T1000 (cell line): ENCODE measurements at places on chromosomes 13 and 19.

DNA sequence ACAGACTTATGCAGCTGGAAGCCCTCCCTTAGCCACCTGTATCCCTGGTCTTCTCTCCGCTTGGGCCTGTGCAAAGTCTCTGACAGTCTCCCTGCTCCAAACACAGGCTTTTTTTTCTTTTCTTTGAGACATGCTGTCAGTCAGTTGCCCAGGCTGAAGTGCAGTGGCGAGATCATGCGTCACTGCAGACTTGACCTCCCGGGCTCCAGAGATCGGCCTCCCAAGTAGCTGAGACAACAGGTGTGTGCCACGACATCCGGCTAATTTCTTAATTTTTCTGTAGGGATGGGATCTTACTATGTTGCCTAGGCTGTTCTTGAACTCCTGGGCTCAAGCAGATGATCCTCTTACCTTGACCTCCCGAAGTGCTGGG, 1.6 kb downstream of the MZF1 start:
- no peak for DNase-seq

DNA sequence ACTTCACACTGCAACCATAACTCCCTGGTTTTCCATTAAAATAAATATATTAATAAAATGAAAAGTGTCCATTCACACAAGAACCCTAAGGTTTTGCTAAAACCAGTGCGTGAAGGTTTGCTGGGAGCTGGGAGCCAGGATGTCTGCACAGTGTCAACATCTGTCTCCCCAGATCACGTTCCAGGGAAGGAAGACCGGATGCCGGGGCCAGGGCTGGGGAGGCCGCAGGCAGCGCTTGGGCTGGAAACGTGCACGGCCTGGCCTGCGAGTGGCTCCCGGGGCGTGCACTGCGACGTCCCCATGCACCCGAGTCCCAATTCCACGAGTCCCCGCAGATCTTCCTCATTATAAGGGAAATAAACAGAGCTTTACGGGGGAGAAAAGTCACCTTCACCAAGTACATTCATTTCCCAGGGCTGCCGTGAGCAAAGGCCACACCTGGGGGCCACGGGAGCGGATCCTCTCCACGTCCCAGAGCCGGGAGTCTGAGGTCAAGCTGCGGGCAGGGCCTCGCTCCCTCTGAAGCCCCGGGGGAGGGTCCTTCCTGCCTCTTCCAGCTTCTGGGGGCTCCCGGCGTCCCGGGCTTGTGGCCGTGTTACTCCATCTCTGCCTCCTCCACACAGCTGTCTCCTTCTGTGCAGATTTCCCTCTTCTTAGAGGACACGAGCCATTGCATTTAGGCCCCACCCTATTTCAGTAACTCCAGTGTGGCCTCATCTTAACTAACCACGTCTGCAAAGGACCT, 12.8 kb downstream of the SHC2 start:
- no peak for DNase-seq

DNA sequence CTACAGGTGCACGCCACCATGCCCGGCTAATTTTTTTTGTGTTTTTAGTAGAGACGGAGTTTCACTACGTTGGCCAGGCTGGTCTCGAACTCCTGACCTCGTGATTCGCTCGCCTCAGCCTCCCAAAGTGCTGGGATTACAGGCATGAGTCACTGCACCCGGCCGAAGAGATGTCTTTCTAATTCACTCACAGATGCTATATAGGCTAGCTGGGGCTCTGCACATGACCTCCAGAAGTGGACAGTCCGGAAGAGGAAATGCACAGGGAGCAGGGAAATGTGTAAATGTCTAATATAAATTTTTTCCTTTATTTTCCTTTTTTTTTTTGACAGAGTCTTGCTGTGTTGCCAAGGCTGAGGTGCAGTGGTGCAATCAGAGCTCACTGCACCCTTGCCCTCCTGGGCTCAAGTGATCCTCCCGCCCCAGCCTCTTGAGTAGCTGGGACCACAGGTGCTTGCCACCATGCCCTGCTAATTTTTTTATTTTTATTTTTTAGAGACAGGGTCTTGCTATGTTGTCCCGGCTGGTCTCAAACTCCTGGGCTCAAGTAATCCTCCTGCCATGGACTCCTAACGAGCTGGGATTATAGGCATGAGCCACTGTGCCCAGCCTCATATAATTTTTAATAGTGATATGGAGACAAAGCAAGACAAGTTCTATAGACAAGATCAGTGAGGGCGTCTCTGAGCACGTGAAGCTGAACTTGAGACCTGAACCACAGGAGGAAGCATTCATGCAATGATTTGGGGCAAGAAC, 8.4 kb downstream of the GIPC1 start:
- DNase-seq = no peak

DNA sequence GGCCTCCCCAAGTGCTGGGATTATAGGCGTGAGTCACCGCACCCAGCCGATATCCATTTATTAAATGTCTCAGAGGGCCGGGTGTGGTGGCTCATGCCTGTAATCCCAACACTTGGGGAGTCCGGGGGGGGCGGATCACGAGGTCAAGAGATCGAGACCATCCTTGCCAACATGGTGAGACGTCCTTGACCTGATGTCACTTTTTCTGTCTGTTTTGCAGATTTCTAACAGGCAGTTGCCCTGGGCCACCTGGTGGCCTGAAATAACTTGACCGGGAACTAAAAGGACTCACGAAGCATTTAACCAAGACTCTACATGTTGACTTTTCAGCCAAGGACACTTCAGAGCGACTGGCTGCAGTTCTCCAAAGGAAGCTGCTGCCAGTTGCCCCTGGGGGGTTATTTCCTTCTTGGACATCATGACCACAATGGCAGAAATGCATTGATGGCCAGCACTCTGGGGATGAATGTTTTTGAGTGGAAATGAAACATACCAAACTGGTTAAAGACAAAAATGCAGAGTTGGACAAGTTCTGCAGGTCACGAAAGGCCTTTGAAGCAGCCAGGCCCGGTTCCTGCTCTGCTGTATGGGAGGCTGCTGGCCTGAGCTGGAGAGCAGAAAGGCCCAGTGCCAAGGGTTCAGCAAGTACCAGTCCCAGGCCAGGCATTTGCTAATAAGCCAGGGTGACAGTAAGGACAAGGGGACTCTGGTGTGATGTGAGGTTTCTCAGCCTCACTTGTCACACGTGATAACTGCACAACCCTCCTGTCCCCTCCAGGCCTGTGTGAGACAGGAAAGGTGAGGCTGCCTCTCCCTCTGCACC, 8.3 kb downstream of the ZNF837 start:
- DNase-seq = no peak

- DNase-seq = no peak
These were observed 120.2 kb downstream of the RXFP2 start for GRCh38 chr13:31859571-31859970.

DNA sequence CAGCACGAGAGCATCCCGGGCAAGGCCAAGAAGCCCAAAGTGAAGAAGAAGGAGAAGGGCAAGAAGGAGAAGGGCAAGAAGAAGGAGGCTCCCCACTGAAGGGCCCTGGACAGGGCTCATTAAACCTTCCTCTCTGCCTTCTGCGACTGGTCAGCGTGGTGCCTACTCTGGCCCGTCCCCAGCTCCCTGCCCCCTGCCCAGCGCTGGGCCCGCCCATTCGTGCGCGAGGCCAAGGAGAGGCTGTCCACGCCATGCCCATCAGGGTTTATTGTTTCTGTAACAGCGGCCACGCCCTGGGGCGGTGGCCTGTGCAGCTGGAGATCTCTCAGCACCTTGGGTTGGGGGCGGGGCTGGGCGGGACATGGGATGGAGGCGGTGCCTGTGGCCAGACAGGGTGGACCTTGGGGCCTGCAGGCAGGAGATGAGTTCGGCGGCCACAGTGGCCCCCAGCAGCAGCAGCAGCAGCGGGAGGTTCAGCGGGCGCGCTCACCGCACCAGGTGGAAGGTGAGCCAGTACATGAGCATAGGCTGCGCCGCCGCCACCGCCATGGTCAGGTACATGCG, 897 bp downstream of the C19orf33 start:
- no peak for DNase-seq

- no peak for DNase-seq
These were observed 90.8 kb downstream of the IPO5 start for GRCh38 chr13:98044301-98044700.

- DNase-seq = no peak
These were observed 22.4 kb downstream of the RFXAP start for GRCh38 chr13:36841391-36841790.

DNA sequence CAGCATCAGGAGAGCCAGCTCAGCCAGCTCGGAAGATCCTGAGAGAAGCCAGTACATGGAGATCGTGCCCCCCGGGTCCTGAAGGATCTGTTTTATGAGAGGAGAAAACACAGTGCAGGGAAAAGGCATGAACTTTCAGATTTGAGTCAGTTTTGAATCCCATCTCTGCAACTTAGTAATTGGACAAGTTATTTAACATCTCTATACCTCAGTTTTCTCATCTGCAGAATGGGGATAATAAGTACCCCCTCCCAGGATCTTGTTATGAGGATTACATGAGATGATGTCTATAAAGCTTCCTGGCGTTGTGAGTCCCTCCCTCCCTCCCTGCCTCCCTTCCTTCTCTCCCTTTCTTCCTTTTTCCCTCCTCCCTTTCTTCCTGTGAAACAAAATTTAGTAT, 40.1 kb upstream of the GTF3A start:
- no peak for DNase-seq

DNA sequence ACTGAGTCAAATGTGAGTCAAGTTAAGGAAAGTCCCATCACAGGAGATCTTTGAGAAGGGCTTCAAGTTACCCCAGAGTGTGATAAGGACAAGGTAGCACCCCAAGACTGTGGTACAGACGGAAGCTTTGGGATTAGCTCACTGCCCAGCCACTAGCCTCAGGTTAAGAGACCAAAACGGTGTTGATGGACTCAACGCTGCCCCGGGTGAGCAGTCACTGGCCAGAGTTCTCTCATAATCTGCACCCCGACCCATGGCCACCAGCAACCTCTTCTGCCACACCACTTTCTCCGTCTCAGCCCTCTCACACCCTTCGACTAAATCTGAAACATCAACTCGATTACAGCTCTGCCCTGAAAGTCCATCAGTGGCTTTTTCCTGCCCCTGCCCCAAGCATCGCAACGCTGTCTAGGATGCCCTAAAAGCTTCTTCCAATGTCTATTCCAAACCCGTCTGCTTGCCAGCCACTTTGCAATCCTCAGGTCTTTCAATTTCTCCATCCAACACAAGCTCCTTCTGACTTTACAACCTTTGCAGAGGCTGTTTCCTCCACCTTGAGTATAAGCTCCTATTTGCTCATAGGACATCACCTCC, 5.6 kb downstream of the HNRNPL start:
- no peak for DNase-seq

- DNase-seq = no peak
These were observed 14.1 kb downstream of the IZUMO4 start for GRCh38 chr19:2110822-2111221.

GRCh38 chr13:50809133-50810090, 34.1 kb downstream of the DLEU7 start:
- no peak for DNase-seq

DNA sequence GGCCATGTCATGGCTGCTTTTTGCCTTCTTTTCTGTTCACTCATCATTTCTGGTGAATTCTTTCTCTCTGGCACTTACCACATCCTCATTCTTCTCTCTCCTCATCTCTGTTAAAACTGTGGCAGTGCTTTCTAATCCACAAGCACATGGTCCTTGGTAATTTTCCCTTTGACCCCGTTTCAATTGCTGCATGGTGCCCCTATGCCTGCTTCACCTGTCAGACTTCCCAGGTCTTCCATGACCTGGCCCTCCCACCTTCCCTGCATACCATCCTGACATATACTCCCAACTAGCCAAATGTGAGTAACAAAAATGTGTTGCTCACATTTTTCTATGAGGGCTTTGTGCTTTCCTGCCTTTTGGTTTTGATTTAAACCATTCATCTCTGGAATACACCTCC, 286.5 kb downstream of the MTUS2 start:
- DNase-seq = no peak

DNA sequence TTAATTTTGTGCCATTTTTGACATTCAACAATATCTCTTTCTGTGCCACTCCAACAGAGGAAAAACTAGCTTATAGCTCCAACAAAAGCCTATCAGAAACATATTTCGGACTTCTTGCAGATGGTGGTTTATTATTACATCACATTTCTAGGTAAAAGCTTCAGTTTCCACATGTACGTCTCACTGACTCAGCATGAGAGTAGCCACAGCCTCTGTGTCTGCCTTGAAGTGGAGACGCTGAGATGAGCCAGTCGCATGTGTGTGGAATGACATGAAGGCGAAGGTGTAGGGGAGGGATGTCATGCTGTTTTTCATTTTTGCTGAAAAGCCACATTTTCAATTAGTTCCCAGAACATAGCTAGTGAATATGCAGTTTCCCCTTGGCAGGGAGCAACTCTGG, 598.6 kb downstream of the EFNB2 start:
- DNase-seq = no peak

DNA sequence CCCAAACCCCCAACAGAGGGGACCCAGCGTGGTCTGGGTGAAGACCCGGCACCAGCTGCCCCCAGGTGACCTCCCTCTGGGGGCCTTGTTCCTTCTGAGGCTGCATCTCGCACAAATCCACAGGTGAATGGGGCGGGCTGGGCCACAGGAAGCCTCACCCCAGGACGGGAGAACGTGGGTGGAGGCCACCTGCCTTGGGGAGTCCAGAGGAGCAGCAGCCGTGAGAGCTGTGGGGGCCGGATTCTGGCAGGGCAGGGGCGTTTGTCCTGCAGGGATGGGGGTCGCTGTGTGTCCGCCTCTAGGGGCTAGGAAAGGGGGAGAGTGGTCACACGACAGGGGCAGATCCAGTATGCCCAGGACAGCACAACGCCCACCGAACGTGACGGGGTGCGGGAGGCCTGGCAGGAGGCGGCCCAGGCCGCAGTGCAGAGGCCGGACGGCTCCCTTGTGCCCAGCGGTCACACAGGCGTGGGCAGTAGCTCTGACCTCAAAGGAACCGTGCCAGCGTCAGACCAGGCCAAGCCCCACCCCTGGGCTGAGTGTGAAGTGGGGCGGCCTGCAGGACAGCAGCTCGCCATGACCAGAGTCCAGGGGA, 6.7 kb downstream of the POLR2E start:
- no peak for DNase-seq

- no peak for DNase-seq
These were observed 46.0 kb downstream of the PDCD5 start for GRCh38 chr19:32626969-32627368.

GRCh38 chr13:85434927-85435326, 364.3 kb downstream of the SLITRK6 start:
- DNase-seq = no peak
